Neural crest cell (in vitro differentiated cells): ENCODE measurements at places on chromosomes 7 and 10. TPM values are rescaled to one million over a fixed set of nuclear protein-coding genes. Genes with fewer than 3 reads are reported as not detected.

Gene FAM180A
- total RNA-seq: not detected in 2 replicates

DNA sequence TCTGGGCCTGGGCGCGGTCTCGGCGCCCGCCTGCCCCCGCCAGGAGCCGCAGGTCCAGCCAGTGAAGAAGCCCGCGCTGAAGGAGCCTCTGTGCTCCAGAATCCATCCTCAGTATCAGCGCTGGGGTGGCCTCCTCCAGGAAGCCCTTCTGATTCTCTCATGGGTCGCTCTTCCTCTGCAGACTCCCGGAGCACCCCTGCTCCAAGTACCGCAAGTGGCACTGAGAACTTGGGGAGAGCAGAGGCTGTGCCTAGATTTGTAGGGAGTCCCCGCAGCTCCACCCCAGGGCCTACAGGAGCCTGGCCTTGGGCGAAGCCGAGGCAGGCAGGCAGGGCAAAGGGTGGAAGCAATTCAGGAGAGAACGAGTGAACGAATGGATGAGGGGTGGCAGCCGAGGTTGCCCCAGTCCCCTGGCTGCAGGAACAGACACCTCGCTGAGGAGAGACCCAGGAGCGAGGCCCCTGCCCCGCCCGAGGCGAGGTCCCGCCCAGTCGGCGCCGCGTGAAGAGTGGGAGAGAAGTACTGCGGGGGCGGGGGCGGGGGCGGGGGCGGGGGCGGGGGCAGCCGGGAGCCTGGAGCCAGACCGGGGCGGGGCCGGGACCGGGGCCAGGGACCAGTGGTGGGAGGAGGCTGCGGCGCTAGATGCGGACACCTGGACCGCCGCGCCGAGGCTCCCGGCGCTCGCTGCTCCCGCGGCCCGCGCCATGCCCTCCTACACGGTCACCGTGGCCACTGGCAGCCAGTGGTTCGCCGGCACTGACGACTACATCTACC is at the start of gene ALOX5:
ALOX5 (plus strand) TSS at position 641 of the 774 bp plus-strand sequence; CDS start at position 705, 64 bp downstream.
- no peak for DNase-seq

- no peak for DNase-seq
Observed at GRCh38 chr10:15712883-15713282, 6.8 kb downstream of the ITGA8 start.

DNA sequence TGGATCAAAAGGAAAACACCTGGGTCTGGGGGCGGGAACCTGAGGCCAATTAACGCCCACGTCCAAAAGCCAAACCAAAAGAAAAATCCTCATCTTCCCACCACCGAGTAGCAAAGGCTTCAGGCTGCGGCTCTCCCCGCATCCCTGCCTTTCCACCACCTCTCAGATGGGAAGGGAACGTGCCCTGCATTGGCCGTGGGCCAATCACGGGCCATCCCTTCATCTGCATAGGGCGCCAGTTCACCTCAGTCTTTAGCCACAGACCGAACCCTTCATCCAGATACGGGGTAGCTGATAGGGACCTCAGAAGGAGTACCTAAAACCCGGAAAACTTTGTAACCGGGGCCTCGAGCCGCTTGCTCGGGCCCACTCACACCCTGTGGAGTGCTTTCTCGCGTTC is 626 bp downstream of the PRPF18 start:
- no peak for DNase-seq

DNA sequence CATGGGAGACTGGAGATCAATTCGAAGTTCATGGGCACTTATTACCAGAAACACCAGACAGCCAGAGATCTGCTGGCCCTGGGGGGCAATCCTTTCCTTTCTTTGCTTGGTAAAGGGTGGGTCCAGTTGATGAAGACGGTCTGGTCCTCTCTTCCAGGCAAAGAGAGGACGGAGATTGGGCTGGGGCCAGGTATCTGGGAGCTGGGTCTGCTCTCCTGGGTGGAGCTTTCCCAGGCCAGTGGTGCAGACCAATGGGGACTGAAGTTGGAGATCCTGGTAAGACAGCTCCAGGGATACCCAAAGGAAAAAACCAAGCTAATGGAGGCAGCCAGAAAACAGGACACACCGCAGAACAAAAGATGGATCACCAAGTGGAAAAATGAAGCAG is 18.3 kb downstream of the NOD1 start:
- no peak for DNase-seq

Gene SLC13A1
- total RNA-seq: not detected in 2 replicates

DNA sequence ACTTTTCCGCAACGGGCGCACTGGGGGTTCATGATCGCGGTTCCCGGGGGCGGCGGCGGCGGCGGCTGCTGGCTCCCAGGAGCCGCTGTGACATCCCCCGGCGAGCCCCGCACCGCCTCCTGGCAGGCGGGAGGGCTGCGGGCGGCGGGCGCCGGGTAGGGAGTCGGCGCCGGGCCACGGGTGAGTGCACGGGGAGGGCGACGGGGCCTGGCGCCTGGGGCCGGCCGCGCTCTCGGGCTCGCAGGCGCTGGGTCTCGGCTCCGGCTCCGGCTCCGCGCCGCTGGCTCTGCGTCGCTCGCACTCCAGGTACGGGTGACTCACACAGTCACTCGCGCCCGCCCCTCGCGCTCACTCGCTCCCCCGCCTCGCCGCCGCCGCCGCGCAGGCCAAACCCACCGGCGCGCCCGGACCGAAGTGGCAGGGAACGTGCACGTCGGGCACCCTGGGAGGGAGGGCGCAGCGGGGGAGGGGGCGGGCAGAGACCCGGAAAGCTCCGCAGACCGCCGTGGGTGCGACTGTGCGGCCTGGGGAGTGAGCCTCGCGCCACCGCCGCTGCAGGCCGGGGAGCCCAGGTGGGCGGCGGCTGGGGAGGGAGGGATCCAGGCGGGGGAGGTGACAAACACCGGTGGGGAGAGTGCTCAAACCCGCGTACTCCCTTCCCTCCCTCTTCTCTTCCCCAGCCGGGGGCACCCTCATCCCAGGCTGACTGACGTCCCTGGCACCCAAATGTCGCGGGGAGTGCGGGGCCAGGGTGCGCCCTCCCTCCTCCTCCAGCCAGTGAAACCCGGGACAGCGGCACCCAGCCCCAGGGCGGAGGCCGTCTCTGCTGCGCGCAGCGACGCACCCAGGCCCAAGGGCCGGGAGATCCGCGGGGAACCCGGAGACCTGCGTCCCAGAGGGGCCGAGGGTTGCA is 276.9 kb upstream of the NEBL start:
- DNase-seq: peak; percentile 33

DNA sequence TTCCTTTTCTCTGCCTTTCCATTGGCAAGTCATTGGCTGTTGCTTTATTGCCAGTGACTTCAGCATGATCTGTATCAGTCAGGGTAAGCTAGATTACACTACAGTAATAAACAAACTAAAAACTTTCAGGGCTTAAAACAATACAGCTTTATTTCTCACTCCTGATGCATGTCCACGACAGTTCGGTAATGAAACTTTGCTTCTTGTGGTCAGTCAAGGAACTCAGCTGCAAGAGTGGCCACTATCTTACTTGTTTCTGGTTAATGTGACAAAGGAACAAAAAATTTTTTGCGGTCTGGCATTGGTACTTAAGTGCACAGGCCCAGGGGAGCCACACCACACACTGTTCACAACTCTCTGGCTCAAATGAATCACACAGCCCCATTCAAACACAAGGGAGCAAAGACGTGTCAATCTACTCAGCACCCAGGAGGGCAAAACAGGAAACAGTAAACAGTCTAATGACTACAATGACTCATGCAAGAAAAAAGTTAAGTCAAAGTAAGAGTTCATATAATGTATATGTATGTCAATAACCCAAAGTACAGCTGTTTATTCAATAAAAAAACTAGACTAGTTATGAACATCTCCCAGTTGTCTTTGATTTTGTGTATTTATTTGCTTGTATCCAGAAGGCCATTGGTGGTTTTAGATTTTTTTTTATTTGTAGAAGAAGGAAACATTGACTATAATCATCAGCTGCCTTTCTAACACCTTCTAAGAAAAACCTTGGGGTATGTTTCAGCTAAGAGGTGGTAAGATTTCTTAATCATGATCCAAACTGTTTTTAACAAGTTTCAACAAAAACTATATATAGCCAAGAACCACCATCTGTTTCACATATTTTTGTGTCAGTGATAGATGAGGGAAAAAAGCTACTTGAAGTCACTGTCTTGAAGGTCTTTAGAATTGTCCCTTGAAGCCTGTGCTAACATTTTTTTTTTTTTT is 134.4 kb upstream of the FAM3C start:
- DNase-seq: no peak

Gene OGDHL
- 10.1 and 10.6 TPM in 2 replicates for total RNA-seq

Gene FHIP2A
- 14.4 and 17.0 TPM in 2 replicates for total RNA-seq

DNA sequence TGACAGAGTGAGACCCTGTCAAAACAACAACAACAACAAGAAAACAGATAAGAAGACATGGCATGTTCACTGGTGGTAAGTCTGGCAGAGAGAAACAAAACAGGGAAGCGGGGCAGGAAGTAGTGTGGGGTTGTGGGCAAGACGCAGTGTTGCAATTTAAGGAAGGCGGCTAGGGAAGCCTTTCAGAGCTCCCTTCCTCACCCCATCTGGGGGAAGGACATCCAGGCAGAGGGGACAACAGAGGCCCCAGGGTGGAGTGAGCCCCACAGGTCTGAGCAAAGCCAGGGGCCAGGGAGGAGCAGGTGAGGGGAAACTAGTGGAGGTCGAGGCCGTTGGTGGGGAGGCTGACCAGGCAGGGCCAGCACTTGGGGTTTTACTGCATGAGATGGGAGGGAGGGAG is 16.8 kb downstream of the LAT2 start:
- no peak for DNase-seq
